ENCODE measurements at places on chromosomes 7 and 10.

DNA sequence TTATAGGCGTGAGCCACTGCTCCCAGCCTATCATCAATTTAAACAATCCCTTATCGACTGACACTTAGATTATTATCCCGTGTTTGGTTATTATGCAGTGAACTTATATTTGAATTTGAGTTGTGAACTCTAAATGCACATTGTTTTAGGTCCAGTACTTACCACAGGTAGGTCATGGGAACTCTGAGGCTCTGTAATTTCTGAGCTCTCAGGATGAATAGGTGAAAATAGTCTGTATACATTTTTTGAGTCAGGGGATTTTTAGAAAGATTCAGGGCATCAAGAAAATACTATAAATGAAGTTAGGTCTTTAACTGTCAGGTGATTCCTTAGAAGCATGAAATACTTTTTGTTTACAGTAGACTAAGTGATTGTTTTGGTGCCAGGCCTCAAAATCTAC lies 8.8 kb downstream of the CCDC136 start:
- no peak for DNase-seq

GRCh38 chr7:27553273-27553672 lies 109.4 kb downstream of the HIBADH start:
- peak; percentile 23 for DNase-seq

DNA sequence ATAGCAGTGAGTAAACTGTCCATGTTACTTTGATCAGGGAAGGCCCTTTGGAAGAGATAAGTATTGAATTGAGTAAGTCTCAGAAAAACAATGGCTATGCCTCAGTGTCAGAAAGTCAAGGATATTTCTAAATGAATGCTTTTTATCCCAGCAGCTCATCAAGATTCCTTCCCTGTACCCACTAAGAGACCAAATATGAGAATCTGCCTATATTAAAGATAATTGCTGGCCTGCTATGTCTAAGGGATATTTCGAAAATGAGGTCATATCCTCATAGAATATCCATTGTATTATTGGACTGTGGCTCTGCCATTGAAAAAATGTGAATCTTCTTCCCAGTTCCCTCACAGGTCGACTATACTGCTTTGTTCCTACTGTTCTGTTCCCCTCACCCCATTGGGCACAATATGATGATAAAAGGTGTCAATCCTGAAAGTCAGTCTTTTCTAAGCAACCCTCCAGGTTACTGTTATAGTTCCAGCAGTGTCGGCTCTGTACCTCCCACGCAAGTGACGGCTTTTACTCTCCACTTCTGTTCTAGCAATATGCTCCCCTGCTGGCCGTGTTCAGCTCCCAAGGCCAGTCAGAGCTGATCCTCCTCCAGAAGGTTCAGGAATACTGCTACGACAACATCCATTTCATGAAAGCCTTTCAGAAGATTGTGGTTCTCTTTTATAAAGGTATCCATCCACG lies 51.7 kb downstream of the BZW2 start:
- DNase-seq = no peak

- DNase-seq = no peak
Measured at GRCh38 chr10:37856881-37857286, 526 bp downstream of the ZNF248 start.

DNA sequence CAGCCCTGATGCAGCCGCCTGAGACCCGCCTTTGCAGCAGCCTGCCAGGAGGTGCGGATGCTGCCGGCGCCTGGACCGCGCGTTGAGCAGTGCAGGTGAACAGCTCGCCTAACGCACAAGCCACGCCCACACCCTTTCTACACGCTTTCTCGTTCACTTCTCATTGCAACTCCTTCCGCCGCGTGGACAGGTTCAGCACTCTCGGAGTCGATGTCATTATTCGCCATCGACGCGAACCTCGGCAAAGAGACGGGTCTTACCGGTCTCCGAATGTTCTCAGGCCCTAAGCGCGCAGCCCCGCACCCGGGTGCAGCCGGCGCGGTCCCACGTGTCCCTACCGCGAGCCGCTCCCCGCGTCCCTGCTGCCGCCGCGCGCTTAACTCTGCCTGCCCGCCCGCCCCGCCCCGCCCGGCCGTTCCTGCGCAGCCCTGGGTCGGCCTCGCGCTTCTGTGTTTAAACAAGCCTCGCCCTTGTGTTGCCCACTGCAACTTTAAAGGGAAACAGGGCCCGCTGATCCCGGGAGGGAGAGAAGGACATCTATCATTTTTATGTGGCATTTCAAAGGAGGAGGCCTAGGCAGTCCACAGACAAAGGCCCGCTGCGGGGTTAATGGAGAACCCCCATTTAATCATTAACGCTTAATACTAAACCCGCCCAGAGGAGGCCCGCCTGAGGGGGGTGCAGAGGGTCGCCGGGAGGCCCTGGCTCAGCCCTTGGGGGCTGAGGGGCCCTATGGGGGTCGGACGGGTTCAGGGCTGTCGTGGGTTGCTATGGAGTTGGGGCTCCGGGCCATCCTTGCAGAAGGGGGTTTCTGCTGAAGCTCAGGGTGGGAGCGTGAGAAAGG lies 128.5 kb downstream of the WDR11 start:
- peak; percentile 0 for DNase-seq

GRCh38 chr10:86450806-86451603 lies 70.6 kb downstream of the WAPL start:
- no peak for DNase-seq

- no peak for DNase-seq
Measured at GRCh38 chr10:102368077-102368476, 27.4 kb upstream of the NFKB2 start.

GRCh38 chr10:84587789-84588188 lies 259.4 kb downstream of the CCSER2 start:
- no peak for DNase-seq

DNA sequence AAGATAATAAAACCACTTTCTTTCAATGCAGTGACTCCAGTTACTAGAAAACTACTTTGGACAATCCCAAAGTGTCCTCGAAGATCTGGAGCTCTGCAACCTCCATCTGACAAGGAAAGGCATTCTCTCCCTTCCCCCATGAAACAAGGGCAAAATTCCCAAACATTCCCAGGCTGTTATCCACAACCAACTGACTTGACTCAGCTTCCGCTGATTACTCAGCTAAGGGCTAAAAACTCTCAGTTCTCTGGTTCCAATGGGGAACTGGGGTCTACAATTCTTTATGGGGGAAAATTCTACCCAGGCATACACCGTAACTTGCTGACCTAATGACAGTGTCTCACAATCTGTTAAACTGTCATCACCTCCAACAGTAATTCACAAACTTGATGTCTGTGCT lies 48.4 kb downstream of the SFMBT2 start:
- DNase-seq = no peak

- DNase-seq = no peak
Measured at GRCh38 chr10:93707623-93708022, 5.2 kb upstream of the FRA10AC1 start.

DNA sequence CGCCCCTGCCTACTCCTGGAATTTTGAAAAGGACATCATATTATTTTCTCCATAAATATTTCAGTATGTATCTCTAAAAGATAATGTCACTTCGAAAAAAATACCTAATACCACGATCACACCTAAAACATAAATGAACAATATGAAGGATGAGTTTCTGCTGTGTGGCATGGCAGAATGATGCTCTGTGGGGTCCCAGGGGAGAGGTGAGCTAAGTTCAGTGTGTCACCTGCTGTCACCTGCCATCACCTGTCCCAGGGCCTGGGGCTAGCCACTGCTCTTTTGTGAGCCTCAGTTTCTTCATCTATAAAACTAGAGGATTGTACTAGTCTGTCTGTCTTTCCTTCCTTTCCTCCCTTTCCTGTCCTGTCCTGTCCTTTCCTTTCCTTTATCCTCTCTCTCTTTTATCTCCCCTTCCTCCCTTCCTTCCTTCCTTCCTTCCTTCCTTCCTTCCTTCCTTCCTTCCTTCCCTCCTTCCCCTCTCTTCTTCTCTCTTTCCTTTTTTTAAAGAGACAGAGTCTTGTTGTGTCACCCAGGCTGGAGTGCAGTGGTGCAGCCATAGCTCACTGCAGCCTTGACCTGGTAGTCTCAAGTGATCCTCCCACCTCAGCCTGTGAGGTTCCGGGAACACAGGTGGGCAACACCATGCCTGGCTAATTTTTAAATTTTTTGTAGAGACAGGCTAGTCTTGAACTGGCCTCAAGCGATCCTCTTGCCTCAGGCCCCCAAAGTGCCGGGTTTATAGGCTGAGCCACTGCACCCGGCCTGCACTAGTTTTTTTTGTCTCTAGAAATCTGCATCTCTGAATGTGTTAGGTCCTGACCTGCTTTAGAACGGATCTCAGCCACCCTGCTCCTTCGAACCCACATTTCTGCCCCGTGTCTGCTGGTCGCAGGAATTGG lies 43.1 kb downstream of the CUX1 start:
- no peak for DNase-seq

DNA sequence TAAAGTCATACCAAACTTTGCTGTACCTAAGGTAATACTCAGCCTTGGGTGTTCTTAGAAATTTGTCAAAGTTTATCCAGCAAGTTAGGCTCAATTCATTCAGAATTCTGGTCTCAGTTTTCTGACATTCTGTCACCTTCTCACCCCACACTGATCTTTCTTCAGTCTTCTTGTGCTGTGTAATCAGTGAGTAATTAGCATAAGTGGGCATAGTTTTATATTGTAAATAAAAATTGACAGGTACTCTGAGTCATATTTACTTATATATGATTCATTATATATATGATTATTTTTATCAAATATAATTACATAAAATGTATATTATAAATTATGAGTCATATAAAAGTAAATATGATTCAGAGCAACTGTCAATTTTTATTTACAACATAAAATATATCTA lies 170.9 kb upstream of the MAGI2 start:
- DNase-seq = no peak

DNA sequence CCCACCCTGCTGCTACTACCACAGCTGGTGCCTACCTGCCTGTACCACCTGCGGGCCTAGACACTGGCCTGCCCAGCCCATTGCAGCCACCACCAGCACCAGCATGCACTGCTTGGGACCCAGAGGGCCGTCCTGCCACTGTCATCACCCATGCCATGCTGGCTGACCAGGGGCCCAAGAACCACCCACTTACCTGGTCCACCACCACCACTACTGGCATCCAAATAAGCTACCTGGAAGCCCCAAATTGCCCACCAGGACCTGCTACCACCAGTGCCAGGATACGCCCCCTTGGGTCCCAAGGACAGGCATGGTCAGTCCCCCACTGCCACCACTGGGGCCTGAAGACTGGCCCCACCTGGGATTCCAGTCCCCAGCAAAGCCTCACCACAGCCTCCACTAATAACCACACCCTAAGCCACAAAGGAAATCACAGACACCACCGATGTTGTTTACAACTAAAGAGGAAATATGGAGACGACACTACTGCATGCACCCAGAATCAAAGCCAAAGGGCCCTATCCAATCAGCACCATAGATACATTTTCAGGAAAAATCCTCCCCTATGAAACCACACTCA lies 70.5 kb upstream of the DIP2C start:
- no peak for DNase-seq

DNA sequence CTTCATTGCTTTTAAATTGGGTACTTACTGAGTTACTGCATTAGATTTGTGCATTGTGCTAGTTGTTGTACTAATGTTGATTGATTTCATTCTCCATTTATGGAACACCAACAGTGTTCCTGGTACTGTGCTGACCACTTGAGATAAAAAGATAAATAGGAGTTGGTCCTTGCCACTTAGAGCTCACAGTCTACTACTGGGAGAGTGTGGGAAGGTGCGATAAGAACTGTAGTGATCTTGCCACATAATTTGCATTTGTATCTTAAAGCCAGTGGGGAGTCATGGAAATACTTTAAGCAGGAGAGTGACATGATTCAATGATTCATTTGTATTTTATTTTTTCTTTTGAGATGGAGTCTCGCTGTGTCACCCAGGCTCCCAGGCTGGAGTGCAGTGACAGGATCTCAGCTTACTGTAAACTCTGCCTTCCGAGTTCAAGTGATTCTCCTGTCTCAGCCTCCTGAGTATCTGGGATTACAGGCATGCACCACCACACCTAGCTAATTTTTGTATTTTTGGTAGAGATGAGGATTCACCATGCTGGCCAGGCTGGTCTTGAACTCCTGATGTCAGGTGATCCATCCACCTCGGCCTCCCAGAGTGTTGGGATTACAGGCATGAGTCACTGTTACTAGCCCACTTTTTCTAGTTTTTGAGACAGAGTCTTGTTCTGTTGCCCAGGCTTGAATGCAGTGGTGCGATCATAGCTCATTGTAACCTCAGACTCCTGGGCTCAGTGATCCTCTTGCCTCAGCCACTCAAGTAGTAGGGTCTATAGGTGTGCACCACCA lies 51.2 kb upstream of the TMEM248 start:
- DNase-seq = no peak

DNA sequence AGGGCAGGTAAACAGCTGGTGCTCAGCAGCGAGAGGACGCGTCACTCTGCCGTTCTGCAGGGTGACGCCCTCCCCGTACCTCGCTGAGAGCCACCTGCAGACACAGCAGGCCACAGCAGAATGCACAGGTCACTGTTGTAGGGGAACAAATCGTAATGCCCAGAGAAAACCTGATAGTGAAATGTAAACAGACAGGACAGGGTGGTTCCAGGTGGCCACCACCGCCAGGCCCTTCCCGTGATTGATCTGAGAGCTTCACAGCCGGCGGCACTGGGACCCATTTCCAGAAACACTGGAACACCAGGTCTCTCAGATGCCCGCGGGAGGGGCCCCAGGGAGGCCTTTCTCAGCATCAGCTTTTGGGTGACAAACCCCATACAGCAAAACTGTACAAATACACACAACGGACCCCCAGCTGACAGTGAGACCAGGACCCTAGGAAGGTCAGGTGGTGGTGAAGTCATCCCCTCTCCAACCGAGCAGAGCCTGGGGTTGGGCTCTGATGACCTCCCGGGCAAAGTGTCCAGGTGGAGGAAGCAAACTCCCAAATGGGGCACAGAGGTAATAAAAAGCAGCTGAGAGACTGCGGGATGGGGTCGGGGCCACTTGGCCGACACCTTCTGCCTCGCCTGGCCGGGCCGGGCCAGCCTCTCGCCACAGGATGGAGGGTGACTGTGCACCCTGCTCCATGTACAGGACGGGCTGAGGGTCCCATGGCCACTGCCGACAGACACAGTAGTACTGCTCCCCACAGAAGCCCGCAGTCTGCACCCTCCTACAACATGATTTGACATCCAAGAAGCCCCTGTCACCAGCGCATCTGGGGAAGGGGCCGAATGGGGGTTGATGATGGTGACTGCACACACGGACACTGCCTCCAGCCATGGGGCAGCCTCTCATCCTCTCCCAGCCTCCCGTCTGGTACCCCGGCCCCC lies 4.6 kb downstream of the BHLHA15 start:
- DNase-seq = peak; percentile 49

GRCh38 chr7:127689194-127689772 lies 37.3 kb downstream of the SND1 start:
- no peak for DNase-seq
